NT2/D1 (cell line): ENCODE measurements at places on chromosomes 1 and 21.
A peak's percentile ranks its signal among the peaks of the same experiment; 100 is the strongest.

GRCh38 chr1:32871364-32872191, 866 bp upstream of the FNDC5 start:
- no peak for DNase-seq

GRCh38 chr21:34018185-34018584, 55.2 kb upstream of the MRPS6 start:
- DNase-seq = no peak

DNA sequence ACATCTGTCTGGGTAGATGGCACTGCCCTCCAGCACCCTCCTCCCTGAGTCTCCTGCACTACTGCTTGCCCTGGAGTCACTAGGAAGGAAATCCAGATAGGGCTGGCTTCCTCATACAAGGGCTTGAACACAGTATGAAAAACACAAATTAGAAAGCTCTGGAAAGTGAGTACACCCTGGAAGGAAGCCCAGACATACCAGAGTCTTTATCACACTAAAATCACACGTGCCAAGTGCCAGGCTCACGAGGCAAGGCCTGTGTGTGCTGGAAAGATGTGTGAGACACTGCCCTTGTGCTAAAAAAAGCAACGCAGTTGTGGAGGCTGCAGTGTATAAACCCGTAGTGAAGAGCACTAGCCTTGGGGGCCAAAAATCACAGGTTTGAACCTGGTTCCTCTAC, 28.3 kb upstream of the S100A7 start:
- DNase-seq = no peak

- peak; percentile 80 for DNase-seq
Observed at GRCh38 chr1:151443846-151444782, 15.2 kb downstream of the POGZ start.

DNA sequence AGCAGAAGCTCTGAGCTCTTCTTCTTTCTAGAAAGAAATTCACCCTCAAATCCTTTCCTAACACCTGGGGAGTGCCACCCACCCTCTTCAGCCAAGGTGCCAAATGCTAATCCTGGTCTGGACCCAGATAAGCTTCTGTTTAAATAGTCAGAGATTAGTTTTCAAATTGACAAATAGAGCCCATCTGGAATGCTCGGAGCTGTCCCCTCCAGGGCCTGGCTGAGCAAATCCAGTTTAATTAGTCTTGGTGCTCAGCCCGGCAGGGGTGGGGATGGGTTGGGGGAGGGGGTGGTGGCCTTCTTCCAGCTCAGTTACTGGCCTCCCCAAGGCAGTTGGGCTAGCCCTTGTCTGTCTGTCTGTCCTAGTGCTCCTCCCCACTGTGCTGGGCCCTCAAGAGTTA, 269.5 kb downstream of the GRIK3 start:
- no peak for DNase-seq

GRCh38 chr1:20198918-20199317, 12.6 kb upstream of the PLA2G2C start:
- DNase-seq = no peak

GRCh38 chr1:3547055-3548005, 64.0 kb downstream of the MEGF6 start:
- DNase-seq = no peak

DNA sequence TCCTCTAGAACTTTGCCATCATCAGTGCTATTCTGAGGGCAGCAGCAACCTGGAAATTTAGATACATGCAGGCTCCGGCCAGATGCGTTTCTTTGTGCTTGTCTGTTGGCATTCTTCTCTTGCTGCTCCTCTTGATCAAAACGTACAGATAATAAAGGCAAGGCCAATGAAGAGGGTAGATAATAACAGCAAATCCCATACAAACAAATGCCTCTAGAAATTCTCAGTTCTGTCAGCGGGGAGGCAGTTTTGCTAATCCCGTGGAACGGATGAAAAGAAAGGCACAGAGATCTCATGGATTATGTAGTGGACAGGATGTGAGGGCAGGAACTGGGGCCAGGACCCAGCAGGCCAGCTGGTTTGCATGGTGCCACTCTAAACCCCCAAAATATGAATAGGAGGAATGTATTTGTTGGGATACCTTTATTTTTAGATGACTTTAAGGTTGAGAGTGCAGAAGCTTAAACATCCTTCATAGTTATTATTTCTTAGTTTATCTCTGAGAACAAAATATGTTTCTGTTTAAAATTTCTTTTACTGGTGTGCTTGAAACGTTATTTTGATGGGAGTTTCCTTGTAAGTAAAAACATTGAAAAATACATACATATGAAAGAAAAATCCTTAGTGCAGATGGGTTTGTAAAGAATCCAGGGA, 1.5 kb downstream of the ITSN1 start:
- DNase-seq = no peak

DNA sequence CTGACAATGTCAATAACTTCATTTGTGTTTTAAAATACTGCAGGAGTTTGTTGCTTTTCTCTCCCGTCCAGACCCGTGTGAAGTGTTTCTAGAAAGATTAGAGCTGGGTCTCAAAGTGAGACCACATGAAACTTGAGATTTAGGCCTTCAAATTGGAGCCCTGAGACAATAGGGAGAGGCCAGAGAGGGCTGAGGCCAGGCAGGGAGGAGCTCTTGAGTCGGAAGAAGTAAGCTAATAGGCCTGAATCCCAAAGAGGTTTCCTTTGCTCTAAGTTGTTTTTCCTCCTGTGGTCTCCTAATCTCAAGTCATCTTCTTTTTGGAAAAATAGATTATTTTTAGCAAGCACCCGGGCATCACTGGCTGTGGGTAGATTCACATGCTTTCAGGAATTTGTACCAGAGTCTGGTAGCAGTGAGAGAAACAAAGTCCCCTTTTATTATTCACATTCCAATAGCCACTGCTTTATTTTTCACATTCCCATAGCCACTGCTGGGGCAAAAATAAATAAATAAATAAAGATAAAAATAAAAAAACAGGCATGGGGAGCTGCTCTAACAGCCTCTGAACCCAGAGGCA, 25.6 kb downstream of the CD244 start:
- DNase-seq = no peak

DNA sequence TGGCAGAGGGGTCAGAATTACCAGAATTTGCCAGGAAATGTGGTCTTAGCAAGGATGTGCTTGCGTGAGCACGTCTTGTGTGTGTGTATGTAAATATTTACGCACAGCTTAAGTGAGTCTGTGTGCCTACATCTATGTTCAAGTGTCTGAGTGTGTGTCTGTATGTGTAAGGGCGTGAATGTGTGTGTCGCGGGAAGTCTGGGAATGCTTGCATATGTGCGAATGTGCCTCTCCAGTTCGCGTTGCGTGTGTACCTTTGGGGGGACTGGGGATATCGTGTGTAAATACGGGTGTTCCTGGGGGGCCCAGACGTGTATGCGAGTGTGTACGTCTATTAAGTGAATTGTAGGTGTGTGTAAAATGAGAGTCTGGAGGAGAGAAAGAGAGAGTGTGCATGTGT, 68.6 kb upstream of the POU3F1 start:
- no peak for DNase-seq
